AG09309 (cell line): ENCODE measurements at places on chromosomes 16 and 17.
A peak's percentile ranks its signal among the peaks of the same experiment; 100 is the strongest.

GRCh38 chr17:79930877-79931816, 91.9 kb upstream of the CBX4 start:
- DNase-seq: no peak

DNA sequence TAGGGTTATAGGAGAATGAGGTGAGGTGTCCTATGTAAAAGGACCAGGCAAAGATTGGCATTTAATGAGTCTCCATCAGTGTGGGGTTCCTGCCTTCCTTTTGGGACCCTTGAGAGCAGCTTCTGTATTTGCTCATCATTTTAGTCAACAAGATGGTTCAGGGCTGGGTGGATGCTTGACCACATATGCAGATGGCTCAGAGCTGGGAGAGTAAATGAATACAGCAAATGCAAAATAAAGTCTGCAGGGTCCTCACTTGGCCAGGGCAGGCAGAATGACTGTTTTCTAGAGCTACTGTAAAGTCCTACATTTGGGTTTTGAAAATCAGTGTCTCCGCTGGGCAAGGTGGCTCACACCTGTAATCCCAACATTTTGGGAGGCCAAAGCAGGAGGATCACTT, 57.2 kb upstream of the ETV4 start:
- DNase-seq: no peak

GRCh38 chr16:30009990-30010843, 610 bp downstream of the DOC2A start:
- no peak for DNase-seq

- DNase-seq: no peak
These were observed 2.9 kb downstream of the UBB start for GRCh38 chr17:16383772-16384287.

DNA sequence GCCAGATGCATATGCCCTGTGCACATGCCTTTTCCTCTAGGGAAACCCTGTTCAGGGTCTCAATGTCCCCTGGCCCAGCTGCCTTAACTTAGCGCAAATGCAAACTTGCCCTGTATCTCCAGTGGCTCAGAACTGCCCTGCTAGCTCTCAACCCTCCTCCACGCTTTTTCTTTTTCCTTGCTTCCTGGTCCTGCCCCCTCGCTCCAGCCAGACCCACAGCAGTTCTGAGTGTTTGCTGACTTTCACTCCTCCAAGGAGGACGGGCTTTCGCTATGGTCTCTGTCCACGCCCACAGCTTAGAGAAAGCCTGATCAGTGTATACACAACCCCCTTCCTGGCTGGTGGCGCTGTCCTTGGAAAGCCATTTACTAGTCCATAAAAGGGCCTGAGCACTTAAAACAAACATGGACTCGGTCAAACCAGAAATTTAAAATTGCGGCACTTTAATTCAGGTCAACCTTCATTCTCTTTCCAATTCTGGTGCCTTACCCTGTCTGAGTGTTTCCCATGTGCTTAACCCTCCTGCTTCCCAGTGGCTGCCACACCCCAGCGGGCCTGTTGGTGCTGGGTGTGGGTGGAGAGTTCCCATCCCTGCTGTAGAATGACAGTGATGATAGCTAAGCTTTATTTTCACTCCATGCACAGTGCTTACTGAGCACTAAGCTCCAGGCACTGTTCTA, 15.6 kb upstream of the TMEM98 start:
- DNase-seq: peak; percentile 41

- no peak for DNase-seq
These were observed 19.8 kb downstream of the CPD start for GRCh38 chr17:30398328-30399041.

GRCh38 chr17:18992454-18993130, 12.0 kb downstream of the FAM83G start:
- DNase-seq: no peak

- no peak for DNase-seq
These were observed 35.2 kb downstream of the MPHOSPH6 start for GRCh38 chr16:82134846-82135245.

GRCh38 chr16:22648941-22649340, 138.2 kb downstream of the NPIPB5 start:
- DNase-seq: no peak

GRCh38 chr16:3032624-3033023, 4.1 kb downstream of the BICDL2 start:
- DNase-seq: no peak

GRCh38 chr16:31365131-31365865, 10.3 kb downstream of the ITGAX start:
- DNase-seq: no peak

- no peak for DNase-seq
These were observed 109.3 kb upstream of the TNRC6C start for GRCh38 chr17:77849239-77849638.

- no peak for DNase-seq
These were observed 3.2 kb downstream of the SOST start for GRCh38 chr17:43755389-43755875.

DNA sequence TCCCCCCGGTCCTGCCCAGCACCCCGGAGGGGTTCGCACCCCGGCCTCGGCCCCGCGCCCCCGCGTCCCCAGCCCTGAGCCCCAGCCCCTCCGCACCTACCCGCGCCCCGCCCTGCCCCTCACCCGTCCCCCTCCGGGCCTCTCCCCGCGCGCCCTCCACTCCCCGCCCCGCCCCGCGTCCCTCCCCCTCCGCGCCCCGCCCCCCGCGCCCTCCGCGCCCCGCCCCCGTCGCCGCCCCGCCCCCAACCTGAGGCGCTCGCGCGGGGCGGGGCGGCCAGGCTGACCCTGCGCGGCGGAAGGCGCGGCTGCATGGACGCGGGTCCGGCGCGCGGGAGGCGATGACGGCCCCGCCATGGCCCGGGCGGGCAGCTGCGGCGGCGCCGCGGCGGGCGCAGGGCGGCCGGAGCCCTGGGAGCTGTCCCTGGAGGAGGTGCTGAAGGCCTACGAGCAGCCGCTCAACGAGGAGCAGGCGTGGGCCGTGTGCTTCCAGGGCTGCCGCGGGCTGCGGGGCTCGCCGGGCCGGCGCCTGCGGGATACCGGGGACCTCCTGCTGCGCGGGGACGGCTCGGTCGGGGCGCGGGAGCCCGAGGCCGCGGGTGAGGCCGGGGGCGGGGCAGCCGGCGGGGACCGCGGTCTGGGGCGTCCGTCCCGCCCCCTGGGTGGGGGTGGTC, at the start of gene SPIRE2:
Gene SPIRE2 (plus strand): TSS at position 277 of the 671 bp plus-strand sequence. CDS start 76 bp downstream, at position 353.
- DNase-seq: peak; percentile 21

GRCh38 chr16:81094771-81095251, 1.4 kb downstream of the GCSH start:
- no peak for DNase-seq

- no peak for DNase-seq
These were observed 362 bp downstream of the KLHDC4 start for GRCh38 chr16:87765473-87765775.

DNA sequence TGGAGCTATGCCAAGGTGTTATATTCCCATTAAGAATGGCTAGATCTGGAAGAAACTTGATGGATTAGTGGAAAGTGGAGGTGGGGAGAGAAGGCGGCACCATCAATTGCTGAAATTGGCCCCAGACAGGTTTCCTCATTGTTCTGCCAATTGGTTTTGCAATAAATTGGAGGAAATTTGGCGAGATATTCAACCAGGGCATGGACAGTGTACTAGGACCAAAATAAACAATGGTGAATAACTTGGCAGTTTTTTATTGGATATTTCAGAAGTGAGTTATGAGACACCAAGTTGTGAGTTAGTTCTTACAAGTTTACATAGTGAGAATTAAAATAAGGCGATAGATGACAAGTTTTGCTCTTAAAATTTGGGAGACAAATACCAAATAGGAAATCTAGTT, 41.1 kb upstream of the SOX9 start:
- DNase-seq: no peak

DNA sequence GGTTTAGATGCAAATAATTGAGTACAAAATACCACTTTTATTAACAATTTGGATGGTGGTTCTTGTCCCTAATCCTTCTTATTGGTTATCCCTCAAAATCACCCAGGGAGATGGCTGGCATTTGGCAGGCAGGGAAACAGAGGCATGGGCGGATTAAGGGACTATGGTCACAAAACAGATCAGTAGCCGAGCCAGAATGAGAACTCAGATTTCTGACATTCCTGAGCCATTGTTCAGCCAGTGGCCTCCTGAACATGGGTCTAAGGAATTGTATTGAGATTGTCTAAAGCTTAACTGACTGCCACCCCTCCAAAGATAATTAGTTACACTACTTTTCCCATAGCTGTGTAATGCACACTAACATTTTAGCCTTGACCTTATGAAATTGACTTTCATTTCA, 88.4 kb downstream of the CHD9NB start:
- DNase-seq: no peak

DNA sequence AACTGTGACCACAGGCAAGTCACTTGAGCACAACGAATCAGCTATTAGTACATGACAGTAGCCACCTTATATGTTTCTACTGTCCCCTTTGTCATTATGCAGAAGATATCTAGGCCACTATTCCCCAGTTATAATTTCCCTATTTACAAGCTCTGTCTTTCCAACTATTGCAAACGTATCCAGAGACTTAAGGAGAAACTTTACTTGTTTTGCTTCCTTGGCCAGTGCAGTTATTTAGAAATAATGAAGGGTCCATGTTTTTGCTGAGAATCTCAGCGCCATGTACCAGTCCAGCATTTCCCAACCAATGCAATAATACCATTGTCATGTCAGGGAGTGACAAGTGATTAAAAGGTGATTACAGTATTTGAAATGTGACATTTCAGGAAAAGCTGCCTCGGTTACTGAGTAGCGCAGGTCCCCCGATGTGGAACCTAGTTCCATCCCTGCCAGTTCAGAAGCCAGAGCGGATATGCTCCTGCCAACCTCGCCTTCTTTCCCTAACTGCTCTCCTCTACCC, 743 bp downstream of the ZNF624 start:
- DNase-seq: no peak

DNA sequence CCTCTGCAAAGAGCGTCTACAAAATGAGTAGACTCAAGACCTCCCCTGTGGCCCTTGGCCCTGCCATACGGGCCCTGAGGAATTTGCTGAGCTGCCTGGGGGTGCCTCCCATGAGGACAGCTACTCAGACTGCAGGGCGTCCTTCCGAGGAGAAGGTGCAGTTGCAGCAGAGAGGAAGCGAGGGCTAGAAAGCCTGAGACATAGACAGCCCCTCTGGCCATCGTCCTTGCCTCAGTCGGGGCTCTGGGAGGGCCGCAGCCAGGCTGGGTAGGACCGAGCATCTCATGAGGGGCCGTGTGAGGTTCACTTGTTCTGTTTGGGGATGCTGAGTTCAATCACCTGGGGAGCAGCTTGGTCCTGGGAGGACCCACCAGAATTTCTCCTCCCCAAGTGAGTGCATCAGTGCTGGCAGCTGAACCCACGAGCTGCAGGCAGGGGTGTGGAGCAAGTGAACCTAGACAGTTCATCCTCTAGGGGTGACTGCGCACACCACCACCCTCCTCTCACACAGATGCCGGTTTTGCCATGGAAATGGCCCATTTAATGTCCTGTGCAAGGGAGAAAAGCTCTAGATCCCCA, 20.3 kb downstream of the RAB11FIP4 start:
- DNase-seq: no peak

DNA sequence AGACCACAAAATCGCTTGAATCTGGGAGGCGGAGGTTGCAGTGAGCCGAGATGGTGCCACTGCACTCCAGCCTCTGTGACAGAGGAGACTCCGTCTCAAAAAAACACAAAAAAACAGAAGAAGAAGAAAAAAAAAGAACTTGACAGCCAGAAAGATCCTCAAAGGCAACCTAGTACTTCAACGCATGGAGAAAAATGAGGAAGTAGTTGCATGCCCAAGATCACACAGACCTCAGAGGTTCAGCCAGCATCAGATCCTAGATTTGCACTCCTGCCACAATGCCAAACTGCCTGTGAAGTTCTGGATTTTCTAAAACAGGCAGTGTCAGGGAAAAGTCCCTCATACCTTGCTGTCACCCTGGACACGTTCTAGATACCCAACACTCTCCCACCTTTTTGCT, 1.5 kb downstream of the ATPAF2 start:
- no peak for DNase-seq

GRCh38 chr16:59665618-59666220, 931.6 kb upstream of the GOT2 start:
- no peak for DNase-seq

- no peak for DNase-seq
These were observed 114.0 kb upstream of the ZFHX3 start for GRCh38 chr16:73161977-73162376.

DNA sequence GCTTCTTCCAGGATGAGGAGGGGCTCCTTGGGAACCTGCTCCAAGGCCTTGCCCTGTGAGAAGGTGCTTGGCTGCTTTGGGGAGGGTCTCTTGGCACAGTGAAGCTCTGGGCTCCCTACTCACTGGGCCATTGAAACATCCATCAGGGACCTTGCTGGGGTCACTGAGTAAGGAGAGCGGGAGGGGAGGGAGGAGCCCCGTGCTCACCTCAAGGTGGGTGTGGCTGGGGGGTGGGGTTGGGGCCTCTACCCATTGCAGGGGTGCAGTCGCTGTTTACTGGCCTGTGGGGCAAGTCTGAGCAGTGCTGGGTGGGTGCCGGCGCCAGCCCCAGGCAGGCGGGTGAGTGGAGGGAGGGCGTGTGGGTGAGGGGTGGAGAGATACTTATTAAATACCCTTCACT, 9.9 kb downstream of the TNS4 start:
- no peak for DNase-seq

GRCh38 chr17:80845069-80845862, 146.4 kb upstream of the CHMP6 start:
- DNase-seq: no peak

DNA sequence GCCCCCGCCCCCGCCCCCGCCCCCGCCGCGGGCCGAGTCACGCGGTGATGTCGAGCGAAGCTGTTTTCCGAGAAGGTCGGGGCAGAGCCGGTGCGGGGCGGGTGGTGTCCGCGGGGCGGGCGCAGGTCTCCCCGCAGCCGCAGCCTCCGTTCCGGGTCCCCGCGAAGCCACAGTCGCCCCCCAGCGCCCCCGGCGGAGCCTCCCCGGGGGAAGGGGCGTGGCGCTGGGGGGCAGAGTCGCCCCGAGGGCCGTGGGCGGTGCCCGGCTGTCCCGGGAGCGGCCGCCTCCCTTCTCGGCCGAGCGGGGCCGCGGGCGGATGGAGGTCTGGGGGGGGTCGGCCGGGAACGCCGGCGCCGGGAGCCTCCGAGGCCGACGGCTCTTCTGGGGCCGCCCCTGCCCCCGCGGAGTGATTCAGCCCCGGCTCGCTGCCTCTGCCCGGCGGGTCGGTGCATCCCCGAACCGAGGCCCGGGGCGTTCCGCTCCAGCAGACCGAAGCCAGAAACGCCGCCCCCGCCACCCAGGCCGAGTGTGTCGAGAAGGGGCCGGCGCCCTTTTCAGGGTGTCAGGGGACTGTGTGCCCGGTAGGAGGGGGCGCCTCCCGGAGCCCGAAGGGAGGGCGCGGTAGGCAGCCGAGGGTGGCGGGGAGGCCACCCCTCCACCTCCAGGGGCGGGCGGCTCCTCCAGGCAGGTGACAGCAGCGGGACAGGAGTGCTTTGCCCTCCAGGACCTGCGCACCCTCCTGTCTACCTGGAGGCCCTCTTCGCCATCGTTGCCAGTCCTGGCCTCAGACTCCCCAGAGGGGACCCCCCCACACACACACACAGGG, 1.7 kb downstream of the METRNL start:
- no peak for DNase-seq

DNA sequence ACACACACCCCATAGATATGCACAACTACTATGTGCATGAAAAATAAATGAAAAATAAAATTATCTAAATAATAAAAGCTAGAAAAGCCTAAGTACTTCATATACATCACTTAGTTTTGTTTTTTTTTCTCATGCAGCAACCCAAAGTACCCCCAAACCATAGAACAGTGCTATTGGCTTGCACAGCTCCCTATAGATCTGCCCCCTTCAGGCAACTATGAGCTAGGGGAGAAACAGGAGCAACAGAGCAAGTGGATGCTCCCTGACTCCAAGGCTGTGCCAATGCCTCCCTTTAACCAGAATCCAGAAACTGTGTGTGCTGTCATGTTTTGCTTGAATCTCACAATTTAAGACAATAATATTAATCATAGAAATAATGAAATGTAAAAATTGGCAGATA, 605.5 kb downstream of the TOX3 start:
- no peak for DNase-seq
